ENCODE measurements at places on chromosomes 1 and 21.

DNA sequence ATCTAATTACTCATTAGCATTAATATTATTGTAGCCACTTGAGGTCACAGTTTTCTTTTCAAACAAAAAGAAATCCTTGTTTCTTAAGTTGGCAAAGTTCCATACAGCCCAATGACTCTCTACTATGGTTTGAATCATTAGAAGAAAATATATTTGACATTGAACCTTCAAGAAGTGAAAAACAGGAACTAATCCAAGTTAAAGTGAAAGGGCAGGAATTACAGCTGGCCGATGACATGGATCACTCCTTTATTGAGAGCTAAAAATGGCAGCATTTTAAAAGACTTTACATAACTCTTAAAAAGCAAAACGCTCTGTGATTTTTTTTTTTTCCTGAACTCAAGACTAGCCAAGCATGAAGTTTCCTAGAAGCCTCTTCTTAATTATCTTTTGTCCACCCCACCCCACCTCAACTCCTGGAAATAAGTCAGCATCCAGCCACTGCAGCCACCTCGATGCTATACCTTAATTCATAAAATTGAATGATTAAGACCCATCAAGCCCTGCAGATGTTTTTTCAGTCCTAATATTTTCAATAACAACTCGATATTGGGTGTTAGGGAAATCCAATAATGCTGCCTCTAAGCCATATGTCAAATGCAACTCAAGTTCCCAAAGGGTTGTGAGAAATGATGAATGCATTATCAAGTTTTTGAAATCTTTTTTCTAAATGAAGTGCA is 323.1 kb downstream of the HHIPL2 start:
- no peak for DNase-seq

- DNase-seq = no peak
These were observed 104.0 kb downstream of the PDE4B start for GRCh38 chr1:65896721-65897120.

DNA sequence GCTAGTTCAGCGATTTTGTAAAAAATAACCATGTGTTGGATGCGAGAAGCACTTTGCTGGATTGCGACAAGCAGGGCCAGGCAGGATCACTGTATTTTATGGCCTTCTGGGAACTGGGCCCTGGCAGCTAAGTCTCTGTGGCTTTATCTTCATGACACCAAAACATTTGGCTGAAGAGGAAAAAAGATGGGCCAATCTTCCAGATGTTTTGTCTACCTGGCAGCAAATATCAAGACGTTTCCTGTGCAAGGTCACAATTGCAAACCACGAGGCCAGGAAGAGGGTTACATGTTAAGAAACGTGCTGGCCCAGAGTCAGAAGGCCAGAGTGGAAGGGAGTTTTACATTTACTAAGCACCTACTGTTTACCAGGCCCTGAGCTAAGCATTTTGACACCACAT is 22.1 kb downstream of the GRIK3 start:
- DNase-seq = no peak

DNA sequence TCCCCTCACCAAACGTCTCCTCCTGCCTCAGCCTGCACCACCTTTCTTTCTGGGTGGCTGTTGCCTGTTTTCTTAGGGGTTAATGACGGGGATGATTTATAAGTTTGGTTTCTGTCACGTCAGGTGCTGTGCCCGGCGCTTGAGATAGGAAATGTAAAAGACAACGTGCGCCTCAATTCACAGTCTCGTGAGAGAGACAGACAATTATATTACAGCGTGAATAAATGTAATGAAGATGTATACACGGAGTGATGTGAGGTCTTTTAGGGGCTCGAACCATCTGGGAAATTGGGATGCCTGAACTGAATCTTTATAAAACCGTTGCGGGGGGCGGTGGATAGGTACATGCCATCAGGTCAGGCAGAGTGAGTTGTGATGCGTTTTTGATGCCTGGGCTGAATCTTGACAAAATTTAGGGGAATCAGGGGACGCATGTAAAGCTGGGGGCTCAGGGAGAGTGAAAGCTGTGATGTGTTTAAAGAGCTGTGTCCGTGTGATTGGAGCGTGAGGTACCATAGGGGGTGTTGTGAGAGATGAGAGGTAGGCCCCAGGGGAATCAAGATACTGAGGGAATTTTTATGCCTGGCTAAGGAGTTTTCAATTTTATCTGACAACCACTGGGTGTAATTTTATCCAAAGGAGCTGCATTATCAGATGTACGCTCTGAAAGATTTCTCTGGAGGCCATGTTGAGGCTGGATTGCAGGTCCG is 831 bp downstream of the TIPRL start:
- DNase-seq = no peak

- no peak for DNase-seq
These were observed 633.8 kb downstream of the NCAM2 start for GRCh38 chr21:21631961-21632360.

GRCh38 chr1:183374825-183375224 is 43.4 kb downstream of the NMNAT2 start:
- DNase-seq = no peak
